ENCODE measurements at places on chromosomes 6 and 20.
A peak's percentile ranks its signal among the peaks of the same experiment; 100 is the strongest.

- no peak for DNase-seq
Measured at GRCh38 chr20:63876489-63877036, 11.5 kb downstream of the TPD52L2 start.

DNA sequence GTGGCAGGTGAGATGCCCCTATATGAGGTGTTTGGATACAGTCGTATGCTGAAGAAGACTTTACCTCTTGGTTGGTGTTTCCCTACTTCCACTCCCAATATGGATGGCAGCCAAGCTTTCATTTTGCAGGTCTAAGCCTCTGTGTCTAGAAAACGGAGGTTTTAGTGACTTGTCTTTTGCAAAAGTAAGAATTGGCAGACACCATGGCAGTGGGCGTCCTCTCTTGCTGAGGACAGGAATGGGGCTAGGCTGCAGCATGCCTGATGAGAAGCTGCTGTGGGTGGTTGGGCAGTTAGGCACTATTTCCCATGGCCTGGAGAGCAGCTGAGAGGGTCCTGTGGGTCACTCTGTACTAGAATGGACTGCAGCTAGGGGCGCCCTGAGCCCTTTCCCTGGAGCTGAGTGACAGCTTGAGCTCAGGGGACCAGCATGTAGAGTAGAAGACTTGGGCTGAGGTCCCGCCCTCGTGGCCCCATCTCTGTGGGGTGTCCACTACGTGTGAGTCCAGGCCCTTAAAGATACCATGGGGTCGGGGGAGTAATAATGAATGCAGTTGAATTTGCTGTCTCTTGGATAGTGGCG is 127.4 kb downstream of the CDH26 start:
- no peak for DNase-seq

- peak; percentile 32 for DNase-seq
Measured at GRCh38 chr20:58131551-58132142, 96.8 kb downstream of the ANKRD60 start.

GRCh38 chr20:34222208-34222607 is 19.0 kb upstream of the ASIP start:
- DNase-seq, result peak; percentile 97

GRCh38 chr6:132481189-132481588 is 31.7 kb downstream of the STX7 start:
- DNase-seq, result no peak

- peak; percentile 18 for DNase-seq
Measured at GRCh38 chr6:71082033-71082650, 125.3 kb upstream of the B3GAT2 start.

DNA sequence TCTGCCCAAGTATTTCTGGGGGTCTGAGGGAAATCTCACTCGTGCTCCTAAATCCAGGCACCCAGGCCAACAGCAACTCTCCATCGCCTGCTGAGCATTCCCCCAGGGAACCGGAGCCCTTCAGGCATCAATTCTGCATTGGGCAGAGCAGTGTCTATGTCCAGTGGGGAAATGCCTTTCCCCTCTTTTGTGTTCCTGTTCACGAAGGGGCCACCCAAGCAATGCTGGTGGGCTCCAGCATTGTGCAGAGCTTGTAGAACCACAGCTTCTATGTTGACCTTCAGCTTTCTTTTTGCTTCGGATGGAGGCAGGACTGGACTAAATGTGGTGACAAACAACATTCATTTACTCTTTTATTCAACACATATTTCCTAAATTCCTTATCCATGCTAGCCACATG is 27.2 kb upstream of the DDR1 start:
- DNase-seq, result no peak

- DNase-seq, result no peak
Measured at GRCh38 chr6:14463110-14463509, 345.5 kb downstream of the CD83 start.

Data from AG09309 (cell line).